Fibroblast of skin of back (primary cell): ENCODE measurements at places on chromosomes 7 and 10.

GRCh38 chr7:127803626-127804025 is 151.6 kb downstream of the SND1 start:
- no peak for DNase-seq

DNA sequence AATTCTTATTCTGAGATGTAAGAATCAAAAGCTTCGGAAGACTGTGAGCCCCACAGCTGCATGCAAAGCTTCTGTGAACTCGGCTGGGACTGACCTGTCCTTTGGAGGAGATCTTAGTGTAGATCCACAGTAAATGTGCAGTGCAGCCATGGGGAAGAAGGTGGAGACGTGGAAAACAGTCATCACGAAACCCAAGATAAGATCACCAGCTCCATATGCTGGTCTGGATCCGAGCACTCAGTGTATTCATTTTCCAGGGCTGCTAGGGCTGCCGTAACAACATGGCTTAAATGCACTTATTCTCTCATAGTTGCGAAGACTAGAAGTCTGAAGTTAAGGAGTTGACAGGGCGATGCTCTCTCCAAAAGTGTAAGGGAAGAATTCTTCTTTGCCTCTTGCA is 143.0 kb upstream of the TCF7L2 start:
- DNase-seq = no peak

DNA sequence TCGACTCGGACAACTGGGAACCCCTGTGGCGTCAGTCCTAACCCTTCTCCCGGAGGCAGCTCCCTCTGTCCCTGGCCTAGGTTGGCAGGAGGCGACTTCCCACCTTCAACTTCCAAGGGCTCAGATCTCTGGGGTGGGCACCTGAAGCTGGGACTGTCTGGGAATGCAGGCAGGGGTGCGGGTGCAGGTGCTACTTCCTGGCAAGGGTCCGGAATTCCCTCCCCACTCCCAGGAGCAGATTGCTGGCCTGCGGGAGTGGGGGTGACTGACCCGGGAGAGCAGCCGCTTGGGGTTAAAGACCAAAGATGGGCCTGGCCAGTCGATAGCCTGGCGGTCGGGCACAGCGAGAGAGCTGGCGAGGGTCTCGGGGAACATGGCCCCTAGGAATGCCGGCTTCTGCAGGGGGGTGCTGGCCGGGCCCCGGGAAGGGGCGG is 387 bp downstream of the EPHA1 start:
- DNase-seq = no peak

GRCh38 chr7:20786779-20787659 is at the start of gene SP8:
Gene SP8 (minus strand): TSS chr7:20786886. CDS start chr7:20786798, 88 bp downstream.
- no peak for DNase-seq

- DNase-seq = no peak
Observed at GRCh38 chr7:37440738-37441385, 7.8 kb downstream of the ELMO1 start.

GRCh38 chr10:110857265-110858171 is 14.2 kb upstream of the PDCD4 start:
- DNase-seq = no peak

DNA sequence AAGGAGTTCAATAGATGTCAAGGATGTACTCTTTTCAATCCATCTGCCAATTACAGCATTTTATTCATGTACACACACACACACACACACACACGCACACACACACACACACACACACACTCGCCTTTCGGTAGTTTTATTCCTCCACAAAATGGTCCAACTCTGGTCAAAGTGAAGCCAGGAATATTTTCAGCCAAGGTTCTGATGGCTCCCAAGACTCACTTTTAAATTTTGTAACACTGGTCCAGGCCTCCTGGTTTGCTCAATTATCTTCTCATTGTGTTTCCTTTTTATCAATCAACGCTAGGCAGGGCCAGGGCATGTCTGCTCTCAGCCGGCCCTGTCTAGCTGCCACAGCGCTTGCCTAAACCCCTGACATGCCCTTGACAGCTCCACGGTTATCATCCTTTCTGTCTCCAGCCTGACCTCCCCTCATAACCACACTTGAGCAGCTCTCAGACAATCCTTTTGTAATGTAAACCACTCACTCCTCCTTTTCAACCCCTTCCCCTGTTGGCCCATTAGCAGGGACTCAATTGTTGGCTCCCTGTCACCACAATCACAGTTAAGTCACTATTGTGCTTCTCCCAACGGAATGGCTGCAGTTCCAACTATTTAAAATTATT is 115.1 kb downstream of the ICA1 start:
- DNase-seq = no peak

DNA sequence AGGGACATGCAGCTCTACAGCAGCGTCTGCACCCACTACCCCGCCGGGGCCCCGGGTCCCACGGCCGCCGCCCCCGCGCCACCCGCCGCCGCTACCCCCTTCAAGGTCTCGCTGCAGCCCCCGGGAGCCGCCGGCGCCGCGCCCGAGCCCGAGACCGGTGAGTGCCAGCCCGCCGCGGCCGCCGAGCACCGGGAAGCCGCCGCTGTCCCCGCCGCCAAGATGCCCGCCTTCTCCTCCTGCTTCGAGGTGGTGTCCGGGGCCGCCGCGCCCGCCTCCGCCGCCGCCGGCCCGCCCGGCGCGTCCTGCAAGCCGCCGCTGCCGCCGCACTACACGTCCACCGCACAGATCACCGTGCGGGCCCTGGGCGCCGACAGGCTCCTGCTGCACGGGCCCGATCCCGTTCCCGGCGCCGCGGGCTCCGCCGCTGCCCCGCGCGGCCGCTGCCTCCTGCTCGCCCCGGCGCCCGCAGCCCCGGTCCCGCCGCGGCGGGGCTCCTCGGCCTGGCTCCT is 631 bp downstream of the OTUD1 start:
- DNase-seq = peak; percentile 20

DNA sequence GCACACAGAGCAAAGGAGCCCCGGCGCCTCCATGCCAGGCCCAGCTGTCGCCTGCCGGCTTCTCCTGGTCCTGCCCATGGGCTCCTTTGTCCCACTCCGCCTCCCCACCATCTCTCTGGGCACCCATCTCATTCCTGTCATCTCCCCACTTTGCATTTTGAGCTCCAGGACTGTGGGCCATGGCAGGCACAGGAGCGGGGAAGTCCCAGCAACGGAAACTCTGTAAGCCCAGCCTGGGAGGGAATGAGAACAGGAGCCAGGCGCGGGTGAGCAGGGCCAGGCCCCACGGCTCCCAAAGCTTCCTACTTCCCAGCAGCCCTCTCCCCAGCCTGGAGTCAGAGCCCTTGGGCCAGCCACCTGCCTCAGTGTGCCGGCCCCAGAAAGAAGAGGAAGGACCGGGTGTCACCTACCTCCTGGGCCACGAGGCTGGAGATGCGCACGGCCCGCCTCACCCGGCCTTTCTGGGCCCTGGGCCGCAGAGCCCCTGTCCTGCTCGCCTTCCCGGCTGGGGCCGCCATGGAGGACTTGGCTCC is 23.1 kb downstream of the KCNH2 start:
- no peak for DNase-seq

DNA sequence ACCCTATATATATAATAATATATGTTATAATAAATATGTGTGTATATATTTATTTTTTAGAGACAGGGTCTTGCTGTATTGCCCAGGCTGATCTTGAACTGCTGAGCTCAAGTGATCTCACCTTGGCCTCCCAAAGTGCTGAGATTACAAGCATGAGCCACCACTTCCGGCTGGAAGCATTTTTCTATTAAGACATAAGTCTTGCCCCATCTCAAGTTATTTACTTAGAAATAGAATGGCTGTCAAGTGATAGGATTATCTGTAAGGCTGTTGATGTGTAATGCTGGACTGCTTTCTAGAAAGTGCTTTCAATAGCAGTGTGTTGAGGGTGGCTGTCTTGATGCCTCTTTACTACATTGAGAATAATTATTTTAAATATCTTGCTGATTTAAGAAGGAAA is 65.2 kb downstream of the ZMYND11 start:
- peak; percentile 32 for DNase-seq

DNA sequence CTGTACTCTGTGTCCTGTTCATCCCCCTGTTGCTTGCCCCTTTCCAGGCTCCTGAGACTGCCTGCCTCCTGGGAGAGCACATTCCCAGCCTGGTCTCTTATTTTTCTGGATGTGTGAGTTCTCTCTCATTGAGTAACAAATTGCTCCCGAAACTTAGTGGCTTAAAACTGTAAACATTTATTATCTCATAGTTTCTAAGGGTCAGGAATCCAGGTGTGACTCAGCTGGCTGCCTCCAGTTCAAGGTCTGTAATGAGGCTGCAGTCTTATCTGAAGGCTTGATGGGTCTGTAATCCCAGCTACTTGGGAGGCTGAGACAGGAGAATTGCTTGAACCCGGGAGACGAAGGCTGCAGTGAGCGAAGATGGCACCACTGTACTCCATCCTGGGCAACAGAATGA is 53.6 kb upstream of the PRR15 start:
- DNase-seq = no peak

DNA sequence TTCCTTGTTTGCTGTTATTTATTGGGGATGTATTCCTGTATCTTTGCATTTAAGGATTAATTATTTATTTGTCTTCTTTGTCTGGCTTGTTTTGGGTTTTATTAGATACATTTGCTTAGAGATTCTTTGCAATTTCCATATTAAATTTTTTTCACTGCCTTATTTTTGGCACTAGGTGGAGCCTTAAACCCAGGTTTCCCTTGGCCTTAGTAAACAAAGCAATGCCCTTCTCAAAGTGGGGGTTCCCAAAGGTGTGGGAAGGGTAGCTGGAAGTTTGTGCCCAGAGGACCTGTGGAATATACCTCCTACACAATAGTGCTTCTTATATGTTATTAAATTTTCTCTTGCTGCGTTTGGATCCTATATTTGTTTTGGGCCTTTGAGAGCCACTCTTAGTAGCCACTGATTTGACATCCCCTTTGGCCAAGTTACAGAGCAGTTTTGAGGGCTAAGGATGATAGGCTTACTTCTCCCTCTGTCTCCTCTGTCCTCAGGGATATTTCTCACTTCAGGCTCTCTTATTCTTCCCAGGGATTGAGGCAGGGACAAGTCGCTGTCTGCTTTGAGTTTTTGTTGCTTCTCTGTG is 162.3 kb downstream of the ITGB1 start:
- DNase-seq = peak; percentile 30

GRCh38 chr7:131858611-131859010 is 302.2 kb upstream of the PODXL start:
- no peak for DNase-seq

GRCh38 chr7:778271-778967 is 51.3 kb upstream of the PRKAR1B start:
- DNase-seq = no peak

- DNase-seq = no peak
Observed at GRCh38 chr10:17368708-17369272, 85.6 kb downstream of the ST8SIA6 start.

DNA sequence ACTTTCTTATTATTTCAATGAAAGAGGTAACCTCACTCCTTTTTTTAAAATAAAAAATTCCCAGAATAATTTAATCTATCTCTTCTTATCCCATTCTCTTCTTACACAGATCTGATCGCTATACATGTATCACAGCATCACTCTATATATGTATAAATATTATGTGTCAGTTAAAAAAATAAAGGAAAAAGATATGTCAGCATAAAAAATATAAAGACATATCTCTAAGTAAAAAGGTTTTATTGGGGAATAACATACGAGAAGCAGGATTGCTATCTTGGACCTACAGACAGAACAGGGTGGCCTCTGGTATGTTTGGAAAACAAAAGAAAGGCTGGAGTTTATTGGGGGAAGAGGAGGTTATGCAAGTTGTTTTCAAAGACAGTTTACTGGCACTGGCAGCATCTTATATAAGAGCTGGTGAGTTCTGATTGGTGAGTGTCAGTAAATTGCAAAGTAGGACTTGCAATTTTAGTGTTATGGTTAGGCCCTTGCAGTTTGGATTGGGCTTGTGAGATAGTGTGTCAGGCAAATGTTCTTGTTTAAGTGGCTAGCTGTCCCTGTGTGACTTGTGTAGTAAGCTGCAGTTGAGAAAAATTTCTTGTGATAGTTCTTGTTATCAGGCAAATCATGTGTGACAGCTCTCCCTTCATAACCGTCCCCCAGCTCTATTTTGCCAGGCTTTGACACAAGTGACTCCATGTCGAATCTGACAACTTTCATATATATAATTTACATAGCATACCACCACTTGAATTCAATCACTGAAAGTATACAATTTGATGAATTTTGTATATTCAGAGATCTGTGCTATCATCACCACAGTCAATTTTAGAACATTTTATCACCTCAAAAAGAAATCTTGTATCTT is 118.2 kb downstream of the HBP1 start:
- DNase-seq = no peak

DNA sequence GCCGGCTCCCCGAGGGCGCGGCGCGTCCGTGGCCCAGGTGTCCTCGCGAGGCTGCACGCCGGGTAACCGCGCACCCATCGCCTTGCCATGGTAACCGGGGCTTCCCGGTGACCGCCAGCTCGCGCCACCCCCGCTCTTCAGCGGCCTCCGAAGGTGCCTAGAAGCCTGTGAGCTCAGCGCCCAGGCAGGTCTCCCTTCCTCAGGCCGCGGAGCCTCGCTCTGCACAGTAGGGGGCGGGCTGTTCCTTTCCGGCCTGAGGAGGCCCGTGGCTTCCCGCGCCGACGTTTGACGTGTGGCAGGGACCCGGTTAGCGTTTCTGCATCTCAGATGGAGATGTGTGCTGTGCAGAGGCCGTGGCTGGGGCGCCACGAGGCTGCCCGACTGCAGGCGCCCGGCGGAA is 117.1 kb downstream of the DYNC2I1 start:
- peak; percentile 26 for DNase-seq

DNA sequence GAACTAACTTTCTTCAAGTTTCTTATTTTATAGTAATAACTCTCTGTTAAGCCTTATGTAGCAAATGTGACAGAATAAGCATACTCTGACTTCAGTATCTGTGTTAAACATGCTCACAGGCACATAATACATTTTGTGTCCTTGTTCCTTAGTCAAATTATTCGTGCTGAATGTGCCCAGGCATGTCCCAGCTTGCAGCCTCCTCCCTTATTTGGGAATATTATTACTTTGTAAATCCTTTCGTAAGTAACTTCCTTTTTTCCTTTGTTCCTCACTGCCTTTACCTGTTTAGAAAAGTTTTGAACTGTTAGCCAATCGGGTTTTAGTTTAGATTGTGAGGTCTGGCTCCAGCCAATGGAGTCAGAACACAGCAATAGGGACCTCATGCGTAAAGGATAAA is 46.9 kb downstream of the GALNT11 start:
- no peak for DNase-seq

DNA sequence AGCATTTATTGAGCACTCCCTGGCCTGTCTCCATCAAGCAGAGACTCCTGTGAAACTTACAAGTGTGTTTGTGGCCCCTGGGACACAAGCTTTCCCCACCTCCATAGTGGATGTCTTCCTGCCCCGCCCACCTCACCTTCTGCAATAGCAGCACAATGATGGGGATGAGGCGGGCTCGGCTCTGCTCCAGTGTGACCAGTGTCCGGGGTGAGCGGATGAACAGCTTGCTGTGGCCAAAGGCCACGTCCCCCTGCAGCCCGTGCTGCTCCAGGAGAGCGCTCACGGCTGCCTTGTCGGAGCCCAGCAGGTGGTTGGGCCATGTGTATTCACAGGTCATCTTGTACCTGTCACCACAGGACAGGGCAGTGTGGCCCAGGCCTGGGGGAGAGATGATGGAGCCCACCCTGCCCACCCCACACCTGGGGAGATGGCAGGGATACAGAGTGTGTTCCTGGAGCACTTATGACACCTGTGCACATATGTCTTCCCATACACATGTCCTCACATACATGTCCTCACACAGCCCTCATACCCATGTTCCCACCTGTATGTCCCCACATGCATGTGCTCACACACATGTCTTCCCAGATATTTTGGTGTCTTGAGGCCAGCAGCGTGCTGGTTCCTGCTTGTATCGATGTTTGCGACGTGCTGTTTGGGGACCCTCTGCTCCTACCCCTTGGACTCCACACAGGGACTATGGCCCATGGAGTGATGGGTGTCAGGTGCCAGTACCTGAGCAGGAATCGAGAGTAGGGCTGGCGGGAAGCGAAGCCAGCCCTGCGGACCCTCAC is 12.7 kb downstream of the MYO1G start:
- no peak for DNase-seq
